ENCODE measurements at places on chromosomes 16 and 17. TPM values are rescaled to one million over a fixed set of nuclear protein-coding genes. Genes with fewer than 3 reads are reported as not detected.
A peak's percentile ranks its signal among the peaks of the same experiment; 100 is the strongest.

DNA sequence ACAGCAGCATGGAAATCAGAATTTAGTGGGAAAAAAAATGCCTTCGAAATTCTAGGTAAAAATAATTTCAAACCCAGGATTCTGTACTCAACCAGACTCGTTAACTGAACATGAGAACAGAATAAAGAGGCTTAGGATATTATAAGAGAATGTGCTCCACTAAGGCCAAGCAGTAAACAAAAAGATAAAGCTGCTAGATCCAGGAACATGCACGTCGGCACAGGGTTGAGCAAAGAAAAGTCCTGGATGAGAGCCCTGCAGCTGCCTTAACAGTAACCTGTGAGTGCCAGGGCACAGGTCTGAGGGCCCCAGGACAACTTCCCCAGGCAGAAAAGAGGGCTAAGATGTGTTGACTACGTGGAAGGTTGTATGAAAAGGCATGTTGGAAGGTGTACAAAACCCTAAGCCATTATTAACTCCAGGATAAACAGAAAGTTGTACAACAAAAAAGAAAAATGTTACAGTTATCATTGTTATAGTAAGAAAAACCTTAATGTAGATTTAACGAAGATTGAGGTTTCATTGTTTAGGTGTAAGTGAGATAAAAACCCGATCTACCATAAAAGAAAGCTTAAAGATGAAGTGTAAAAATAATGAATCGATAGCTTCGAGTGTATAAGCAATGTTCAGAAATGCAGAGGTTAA is 42.3 kb upstream of the RBFOX3 start:
- DNase-seq = no peak

DNA sequence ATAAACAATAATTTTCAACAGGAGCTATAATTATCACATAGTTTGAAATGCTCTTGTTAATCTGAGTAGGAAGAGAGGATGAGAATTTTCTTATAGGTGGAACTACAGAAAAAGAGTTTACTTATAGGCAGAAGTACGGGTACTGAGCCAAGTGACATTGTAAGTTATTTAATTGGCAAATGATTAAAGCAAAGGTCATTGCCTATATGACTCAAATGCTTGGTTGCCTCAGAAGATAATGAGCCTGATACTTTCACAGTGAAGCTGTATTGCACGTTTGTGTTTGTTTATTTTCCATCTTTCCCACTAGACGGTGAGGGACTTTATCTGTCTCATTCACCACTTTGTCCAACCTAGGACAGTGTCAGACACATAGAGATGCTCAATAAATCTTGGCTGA is 749.3 kb downstream of the MAF start:
- DNase-seq = no peak

DNA sequence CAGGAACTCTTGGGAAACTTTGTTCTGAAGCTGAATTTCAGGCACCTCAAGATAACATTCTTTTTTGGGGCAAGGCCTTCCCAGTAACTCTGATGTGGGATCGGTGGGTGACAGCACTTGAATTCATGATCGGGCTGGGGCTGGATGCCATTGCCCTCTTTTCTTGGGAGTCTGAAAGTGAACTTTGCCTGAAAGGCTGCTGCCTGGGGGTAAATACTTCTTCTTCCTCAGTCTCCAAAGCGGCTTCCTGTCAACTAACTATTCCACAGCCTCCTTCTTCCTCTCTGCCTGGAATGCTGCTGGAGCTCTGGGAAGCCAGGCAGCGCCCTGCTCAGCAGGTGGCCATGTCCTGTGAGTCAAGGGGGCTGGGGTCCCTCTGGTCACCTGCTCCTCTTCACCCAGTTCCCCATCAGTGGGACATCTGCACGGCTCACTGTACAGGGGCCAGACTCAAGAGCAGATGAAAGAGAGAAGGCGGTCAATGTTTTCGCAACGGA is 79.5 kb downstream of the WIPI1 start:
- DNase-seq = no peak

DNA sequence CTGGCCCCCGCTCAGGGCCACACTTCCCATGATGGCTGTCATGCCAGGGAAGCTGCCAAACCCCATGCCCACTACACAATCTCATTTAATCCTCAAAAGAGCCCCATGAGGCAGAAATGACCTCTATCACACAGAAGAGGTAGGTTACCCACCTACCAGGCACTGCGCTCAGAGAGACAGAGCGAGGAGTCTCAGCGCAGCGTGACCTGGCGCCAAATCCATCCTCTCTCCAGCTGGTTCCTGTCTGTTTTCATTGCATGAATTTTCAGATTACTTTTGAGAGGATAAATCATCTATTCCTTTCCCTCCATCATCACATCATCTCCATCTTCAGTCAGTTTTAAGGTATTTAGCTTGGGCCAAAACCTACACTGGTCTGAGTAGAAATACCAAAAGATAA is 101.5 kb upstream of the DNAH17 start:
- no peak for DNase-seq

GRCh38 chr17:32907583-32907982 is 20.4 kb upstream of the TMEM98 start:
- no peak for DNase-seq

- peak; percentile 96 for DNase-seq
Observed at GRCh38 chr17:2179615-2180295, 123.8 kb downstream of the SMG6 start.

Gene PRAC1
- not detected for total RNA-seq

Gene SLC38A8
- total RNA-seq = not detected

Data from umbilical cord (tissue), 2 donors.